ENCODE measurements at places on chromosomes 11 and 22.

DNA sequence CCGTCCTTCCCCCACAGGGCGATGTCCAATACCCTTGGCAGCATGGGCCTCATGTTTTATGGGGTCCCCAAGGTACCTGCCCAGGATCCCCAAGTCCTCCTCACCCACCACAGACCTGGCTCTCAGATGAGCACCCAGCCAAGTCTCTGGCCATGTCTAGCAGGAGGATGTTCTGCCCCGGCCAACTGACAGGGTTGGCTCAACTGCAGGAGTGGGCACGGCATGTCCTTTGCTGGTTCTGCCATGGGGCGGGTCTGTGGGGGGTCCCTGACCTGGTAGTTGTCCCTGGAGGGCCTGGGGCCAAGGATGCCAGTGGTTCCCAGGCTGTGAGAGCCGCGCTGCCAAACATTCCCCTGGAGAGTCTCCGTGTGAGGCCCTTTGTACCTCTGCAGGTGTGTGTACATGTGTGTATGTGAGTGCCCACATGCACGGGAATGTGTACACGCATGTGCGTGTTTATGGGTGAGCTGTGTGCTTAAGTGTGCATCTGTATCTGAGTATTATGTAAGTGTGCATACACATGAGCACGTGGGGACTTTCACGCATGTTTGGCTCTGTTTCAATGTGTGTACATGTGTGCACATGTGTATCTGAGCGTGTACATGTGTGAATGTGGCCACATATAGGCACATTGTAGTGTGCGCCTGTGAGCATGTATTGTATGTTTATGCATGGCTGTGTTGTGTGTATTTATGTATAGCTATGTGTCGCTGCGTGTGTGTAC is 85.5 kb downstream of the KCNQ1 start:
- DNase-seq: no peak

- no peak for DNase-seq
Observed at GRCh38 chr11:77705876-77706579, 68.4 kb upstream of the CLNS1A start.

- no peak for DNase-seq
Observed at GRCh38 chr11:93783765-93784144, 327 bp upstream of the MED17 start.

GRCh38 chr11:94151903-94152677 is 23.4 kb downstream of the PANX1 start:
- DNase-seq: peak; percentile 86

DNA sequence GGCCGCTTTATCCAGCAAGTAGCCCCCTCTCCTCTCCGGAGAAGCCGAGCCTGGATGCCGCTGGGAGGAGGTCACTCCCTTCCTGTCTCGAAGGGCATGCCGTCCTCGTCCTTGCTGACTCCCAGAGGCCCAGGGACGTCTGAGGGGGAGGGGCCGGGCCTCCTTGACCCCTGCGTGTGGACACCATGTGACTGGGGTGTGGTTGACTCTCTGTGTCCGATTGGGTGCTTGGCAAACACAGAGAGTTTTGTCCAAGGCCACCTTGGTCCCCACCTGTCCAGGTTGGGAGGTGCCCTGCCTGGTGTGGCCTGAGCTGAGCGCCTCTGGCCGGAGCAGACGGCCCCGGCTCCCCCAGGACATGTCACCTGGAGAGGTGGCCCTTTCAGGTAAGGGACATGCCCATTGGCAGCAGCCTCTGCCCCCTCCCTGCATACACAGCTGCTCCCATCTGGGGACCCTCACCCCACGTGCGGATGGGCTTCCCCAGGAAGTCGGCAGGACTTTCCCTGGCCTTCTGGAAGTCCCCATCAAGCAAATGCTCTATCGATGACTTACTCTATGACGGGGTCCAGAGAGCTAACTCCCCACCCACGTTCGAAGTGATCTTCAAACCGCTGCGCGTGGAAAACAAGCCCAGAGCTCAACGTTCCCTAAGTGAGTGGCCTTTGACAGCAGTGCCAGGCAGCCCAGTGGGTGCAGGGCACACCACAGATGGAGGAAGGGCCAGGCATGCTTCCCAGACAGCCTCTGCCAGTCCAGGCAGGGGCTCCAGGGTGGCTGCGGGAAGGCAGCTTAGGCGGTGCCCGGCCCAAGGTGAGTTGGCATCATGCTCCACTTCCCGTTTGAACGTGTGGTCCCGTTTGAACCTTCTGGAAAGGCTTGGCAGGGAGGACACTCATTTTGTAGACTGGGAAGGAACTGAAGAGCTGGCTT is at the start of gene SMIM38:
Gene SMIM38, plus strand, starts transcription at position 634 of the 933 bp plus-strand sequence. CDS start 1,912 bp downstream, outside the sequence.
- no peak for DNase-seq

- no peak for DNase-seq
Observed at GRCh38 chr11:27248576-27249509, 114.2 kb downstream of the CCDC34 start.

GRCh38 chr11:64331569-64332371 is 8.2 kb upstream of the CCDC88B start:
- DNase-seq: peak; percentile 77

- no peak for DNase-seq
Observed at GRCh38 chr11:36212564-36213392, 76.4 kb downstream of the COMMD9 start.

GRCh38 chr11:35836205-35836604 is 107.7 kb upstream of the LDLRAD3 start:
- DNase-seq: no peak

- no peak for DNase-seq
Observed at GRCh38 chr11:19558189-19558986, 154.2 kb upstream of the NAV2 start.
